ENCODE measurements at places on chromosomes 5 and 9.
A peak's percentile ranks its signal among the peaks of the same experiment; 100 is the strongest.

DNA sequence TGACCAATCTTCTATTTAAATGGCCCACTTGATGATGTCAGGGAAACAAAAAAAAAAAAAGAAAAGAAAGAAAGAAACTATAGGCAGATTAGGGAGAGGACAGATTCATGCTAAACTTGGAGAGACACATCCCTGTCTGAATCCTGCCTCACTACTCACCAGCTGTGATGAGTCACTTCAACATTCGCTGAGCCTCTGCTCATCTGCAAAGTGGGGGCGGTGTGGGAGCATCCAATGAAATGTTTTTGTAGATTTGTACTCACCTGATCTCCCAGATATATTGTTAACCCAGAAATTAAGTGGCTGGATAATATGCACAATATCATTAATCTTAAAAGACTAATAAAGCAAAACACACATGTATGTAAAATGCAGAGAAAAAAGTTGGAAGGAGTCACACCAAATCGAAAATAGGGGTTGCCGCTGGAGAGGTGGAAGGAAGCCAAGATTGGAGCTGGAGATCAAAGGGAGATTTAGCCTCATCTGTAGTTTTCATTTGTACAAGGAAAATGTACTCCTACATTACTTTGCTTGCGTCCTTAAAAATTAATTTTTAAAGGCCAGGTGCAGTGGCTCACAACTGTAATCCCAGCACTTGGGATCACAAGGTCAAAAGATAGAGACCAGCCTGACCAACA lies 17.0 kb upstream of the ERGIC1 start:
- DNase-seq, result peak; percentile 70

- peak; percentile 66 for DNase-seq
Measured at GRCh38 chr5:159965031-159965837, 43.7 kb upstream of the TTC1 start.

DNA sequence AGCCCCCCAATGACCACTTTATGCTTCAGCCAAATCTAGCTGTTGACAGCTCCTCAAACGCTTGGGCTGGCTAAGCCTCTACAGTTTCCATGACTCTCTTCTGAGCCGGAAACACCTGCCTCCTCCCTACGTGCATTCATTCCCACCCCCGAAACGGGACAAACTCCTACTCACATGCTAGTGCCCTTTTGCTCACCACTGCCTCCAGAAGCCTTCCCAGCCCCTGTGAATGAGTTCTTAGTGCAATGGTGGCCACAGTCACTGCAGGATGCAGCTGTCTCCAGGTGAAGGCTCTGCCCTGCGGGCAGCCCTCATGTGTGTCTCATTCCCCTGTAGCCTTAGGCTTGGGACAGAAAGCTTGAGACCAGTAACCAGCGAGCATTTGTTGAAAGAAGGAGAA lies 68.8 kb upstream of the DAB2IP start:
- no peak for DNase-seq

- peak; percentile 95 for DNase-seq
Measured at GRCh38 chr5:140547508-140548299, at the start of gene EIF4EBP3. Gene EIF4EBP3 (plus strand): TSS chr5:140547662. CDS start chr5:140547738, 76 bp downstream.

DNA sequence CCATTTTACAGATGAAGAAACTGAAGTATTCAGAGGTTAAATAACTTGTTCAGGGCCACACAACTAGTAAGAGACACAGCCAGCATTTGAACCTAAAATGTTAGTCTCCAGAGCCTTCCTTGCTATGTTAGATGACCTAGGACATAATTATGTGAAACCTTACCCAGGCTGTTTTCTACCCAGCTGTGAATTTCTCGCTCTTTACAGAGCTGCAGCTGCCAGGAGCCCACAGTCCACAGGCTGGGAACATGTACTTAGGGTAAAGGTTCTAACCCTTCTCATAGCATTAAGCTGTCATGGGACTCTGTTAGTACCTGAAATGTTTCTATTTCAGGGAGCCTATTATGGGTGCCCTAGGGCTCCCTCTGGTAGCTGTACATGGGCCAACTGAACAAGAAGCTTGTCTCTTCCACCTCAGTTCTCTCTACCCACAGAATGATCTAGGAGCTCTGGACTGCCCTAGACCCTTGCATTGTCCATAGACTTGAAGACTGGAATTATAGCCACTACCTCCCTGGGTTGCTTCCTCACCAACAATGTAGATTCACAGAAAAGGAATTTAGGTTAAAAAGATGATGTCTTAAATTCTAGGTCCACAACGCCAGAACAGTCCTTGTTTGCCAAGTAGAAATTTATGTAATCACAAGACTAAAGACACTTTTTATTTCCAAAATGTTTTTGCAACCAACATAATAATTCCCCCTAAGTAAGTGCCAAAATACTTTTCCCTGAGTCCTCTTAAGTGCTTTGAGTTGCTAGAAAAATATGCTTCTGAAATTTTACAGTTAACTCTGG lies 262.9 kb downstream of the PIK3R1 start:
- peak; percentile 93 for DNase-seq

DNA sequence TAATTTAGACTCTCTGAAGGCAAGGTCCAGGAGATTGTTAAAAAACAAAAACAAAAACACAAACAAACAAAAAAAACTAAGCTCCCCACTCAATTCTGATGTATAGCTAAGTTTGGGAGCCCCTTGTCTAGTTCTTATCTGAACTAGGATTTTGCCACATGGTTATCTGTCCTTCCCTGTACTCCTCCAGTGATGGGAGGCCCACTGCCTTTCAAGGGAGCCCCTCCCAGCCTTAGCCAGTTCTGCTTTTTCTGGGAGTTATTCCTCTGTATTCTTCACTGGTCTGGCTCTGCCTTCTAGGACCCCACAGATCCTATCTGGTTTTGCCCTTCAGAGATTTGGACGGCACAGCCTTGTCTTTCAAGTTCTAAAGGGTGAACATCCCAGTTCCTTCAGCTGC lies 2.1 kb upstream of the ALDH1B1 start:
- DNase-seq, result no peak

DNA sequence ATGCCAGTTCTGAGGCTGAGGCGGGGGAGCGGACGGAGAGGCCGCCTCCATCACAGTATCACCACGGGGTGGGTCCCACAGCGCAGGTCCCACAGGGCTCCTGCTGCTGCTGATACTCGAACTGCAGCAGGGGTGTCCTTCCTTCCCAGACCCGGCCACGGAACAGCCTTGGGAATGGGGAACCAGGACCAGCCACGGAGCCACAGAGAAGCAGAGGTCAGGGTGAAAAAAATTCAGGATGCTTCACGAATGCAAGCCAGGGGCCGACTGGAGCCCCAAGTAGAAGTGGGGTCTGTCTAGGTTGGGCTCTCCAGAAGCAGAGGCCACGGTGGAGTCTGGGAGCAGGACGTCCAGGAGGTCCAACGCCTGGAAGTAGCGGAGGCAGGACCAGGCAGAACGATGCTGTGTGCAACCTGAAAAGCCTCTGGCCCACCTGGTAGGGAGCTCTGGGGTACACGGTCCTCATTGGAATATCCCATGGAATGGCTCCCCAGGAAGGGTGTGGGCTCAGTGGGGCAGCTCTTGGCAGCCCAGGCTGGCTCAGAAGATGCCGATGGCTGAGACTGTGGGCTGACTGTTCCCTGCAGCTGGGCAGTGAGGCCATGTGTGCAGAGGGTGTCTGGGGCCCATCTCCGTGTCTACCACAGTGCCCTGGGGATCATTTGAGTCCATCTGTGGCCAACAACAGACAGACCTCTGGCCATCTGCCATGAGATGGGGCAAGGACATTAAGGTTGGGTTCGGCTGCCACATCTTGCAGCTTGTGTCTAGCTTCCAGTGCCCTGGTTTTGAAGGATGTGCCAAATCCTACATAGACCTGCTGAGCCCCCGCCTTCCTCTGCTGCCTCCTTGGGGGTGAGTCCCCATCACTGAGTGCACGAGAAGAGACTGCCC lies 66.9 kb upstream of the FCN1 start:
- DNase-seq, result no peak

DNA sequence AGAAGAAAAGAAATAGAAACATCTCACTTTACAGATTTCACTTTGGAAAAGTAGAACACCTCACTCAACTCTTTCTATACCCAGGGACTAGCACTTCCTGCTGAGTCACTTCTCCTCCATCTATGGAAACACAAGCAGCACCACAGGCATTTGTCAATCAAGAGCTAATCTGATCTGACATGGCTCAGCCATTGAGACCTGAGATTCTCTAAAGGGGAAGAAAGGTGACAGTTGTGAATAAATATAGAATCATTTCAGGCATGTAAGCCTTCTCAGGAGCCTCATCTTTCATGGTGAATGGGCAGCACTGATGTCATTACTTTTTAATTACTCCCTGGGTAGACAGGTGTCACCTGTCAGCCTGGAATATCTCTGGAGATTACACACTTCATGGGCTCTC lies 559.8 kb downstream of the HINT1 start:
- DNase-seq, result no peak

DNA sequence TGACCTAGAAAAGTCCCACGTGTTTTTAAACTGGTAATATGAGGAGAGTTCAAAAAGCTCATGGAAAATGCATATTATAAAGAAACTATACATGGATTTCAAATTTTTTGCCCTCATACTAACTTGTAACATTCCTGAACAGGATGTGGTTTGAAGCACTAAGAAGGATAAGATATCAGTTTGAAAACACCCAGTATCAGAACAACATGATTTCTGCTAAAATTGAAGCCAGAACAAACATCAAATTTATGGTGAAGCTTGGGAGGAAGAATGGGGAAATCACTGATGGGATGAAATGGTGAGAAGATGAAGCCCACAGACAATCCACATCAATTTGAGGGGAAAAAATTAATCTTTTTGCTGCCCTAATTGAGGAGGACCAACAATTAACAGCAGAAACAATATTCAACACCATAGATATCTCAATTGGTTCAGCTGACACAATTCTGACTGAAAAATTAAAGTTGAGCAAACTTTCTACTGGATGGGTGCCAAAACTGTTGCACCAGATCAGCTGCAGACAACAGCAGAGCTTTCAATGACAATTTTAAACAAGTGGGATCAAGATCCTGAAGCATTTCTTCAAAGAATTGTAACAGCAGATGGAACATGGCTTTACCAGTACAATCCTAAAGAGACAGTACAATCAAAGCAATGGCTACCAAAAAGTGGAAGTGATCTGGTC lies 113.2 kb upstream of the SNX2 start:
- peak; percentile 36 for DNase-seq

DNA sequence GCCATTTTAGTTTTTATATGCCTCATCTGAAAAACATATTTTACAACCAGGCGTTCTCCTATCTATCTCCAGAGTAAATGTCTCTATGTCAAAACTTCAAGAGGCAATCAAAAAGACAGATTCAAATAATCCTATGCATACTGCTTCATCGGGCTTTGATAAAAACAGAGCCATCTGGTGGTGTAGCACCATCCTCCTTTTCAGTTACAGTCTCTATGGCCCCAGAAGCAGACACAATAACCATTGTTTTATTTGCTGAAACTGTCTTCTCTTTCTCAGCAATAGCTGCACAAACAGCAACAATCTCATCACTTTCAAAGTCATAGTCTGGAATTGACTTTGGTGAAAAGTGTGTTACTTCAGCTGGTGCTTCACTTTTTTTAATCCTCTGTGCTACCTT lies 36.3 kb downstream of the PTGER4 start:
- no peak for DNase-seq

- DNase-seq, result no peak
Measured at GRCh38 chr9:35490155-35490909, 421 bp downstream of the RUSC2 start.

DNA sequence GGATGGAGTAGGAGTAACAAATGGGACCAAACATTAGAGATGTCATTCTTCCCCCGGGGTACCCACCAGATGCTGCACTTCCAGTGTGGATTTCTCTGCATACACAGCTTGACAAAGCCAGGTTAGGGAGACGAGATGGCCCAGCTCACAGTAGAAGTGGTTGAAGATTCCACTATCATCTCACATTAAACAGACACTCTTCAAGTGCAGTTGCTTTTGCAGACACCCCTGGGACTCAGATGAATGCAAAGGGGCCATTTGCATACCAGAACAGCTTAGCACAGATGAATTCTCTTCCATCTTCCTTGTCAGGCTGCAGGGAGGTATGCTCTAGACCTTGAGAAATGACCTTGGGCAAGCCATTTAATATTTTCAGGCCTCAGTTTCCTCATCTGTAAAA lies 12.6 kb upstream of the C5orf58 start:
- no peak for DNase-seq

DNA sequence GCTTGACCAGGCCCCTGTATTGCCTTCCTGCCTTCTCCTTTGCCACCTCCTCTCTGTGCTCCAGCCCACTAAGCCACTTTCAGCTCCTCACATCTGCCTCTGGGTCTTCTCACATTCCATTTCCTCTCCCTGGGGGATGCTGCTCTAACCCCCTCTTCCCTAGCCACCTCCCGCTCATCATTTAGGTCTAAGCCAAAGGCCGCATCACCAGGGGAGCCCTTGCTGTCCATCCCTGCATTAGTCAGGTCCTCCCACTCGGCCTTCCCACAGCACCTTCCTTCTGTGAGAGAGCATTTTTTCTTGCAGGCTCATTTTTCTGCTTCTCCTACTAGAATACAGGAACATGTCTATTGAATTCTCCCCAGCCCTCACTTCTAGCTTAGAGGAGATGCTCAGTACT lies 72.6 kb upstream of the GALNT10 start:
- DNase-seq, result no peak

DNA sequence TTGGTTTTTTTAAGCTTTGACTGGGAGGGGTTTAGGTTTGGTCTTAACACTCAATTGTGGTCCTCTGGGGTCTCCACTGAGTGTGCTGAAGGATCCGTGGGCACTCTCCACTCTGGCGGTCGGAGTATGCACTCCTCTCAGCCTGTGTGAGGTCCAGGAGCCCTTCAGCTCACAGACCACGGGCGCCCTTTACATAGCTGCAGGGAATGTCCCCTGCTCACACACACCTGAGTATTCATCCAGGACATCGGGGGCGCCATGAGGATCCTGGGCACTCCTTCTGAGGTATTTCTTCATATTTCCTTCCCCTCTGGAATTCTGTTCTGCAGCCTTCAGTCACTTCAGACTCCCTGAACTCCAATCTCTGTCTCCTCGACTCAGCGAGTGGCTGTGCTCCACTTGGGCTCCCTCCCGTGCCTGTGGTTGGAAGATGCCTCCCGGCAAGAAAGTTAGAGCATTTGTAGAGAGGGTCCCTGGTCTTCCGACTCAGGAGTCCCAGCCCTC lies 12.5 kb downstream of the TRIP13 start:
- no peak for DNase-seq

Data from AG10803 (cell line).